ENCODE measurements at places on chromosomes 5 and 9. TPM values are rescaled to one million over a fixed set of nuclear protein-coding genes. Genes with fewer than 3 reads are reported as not detected.

- H3K36me3 ChIP-seq, result no peaks in the 10 kb centered on the region
- no peaks in the 10 kb centered on the region for H3K4me1 ChIP-seq
- H3K27me3 ChIP-seq, result no peaks in the 10 kb centered on the region
- no peak overlapping the region for H3K4me3 ChIP-seq
These were observed 27.1 kb upstream of the PTGER4 start for GRCh38 chr5:40652441-40653220.

GRCh38 chr9:129697656-129698253 lies 32.3 kb downstream of the PRRX2 start:
- H3K4me1 ChIP-seq, result peaks cover 54% of the 10 kb centered on the region
- peak overlapping the region; percentile 86 for H3K27ac ChIP-seq
- DNase-seq, result no peak
- no peaks in the 10 kb centered on the region for H3K27me3 ChIP-seq

GRCh38 chr5:71703941-71704340 lies 15.1 kb upstream of the CARTPT start:
- DNase-seq, result no peak
- no peaks in the 10 kb centered on the region for H3K36me3 ChIP-seq
- H3K4me1 ChIP-seq, result no peaks in the 10 kb centered on the region
- no peak overlapping the region for H3K27ac ChIP-seq

GRCh38 chr9:2419347-2419746 lies 202.2 kb upstream of the VLDLR start:
- H3K36me3 ChIP-seq, result no peaks in the 10 kb centered on the region
- H3K4me1 ChIP-seq, result no peaks in the 10 kb centered on the region
- no peak overlapping the region for H3K27ac ChIP-seq
- no peak overlapping the region for H3K4me3 ChIP-seq

DNA sequence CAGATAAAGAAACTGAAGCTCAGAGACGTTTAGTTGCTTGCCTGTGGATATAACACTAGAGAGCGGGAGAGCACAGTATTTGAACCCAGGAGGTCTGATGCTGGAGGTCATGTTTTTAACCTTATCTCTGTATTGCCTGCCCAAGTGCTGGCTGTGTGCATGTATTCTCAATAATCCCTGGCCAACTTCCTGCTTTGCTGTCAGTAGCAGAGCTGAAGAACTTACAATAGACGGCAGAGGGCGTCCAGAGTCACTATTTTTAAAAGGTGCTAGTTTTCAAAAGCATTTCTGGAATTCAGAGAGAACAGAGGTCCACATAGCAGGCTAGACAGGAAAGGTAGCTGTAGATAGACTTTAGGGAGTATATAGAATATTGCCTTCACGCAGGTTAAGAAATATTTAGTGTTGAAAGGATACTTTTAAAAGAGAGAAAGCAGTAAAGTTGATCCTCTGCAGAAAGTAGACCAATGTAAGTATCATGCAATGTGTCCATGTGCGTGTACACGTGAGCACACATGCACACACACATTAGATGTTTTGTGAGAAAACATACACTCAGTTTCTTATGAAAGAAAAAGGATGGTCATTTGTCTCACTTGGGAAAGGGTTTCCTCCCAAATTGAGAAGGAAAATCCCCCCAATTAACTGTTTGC lies 46.3 kb downstream of the PTCD2 start:
- no peak for DNase-seq
- H3K4me3 ChIP-seq, result no peak overlapping the region
- no peaks in the 10 kb centered on the region for H3K27me3 ChIP-seq
- H3K36me3 ChIP-seq, result no peaks in the 10 kb centered on the region

IL5 gene
- total RNA-seq, result not detected

GRCh38 chr9:4743131-4743875 lies 2.3 kb upstream of the AK3 start:
- no peak overlapping the region for H3K4me3 ChIP-seq
- no peaks in the 10 kb centered on the region for H3K36me3 ChIP-seq
- H3K4me1 ChIP-seq, result peaks cover 26% of the 10 kb centered on the region
- DNase-seq, result no peak
- H3K27me3 ChIP-seq, result no peaks in the 10 kb centered on the region

DNA sequence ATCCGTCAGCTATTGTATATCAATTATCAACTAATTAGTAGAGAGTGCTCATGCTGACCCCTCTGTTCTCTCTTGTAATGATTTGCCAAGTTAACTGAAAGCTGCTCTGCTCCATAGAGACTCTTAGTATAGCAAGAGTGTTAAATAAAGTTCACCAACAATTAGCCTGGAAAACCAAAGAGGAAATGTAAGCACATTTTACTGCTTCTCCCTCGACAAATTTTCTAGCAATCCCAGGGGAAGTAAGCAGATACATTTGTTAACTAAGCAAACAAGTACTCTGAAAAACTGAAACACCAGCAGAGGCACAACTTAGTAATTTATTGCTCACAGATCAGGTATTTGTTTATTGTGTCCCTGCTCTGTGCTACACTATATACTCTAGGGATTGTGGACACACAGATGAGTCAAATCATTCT lies 162.2 kb downstream of the GLIS3 start:
- H3K4me1 ChIP-seq, result peaks cover 10% of the 10 kb centered on the region
- H3K4me3 ChIP-seq, result no peak overlapping the region
- no peak for DNase-seq
- H3K36me3 ChIP-seq, result no peaks in the 10 kb centered on the region
- no peaks in the 10 kb centered on the region for H3K27me3 ChIP-seq

- no peak overlapping the region for H3K4me3 ChIP-seq
- no peak for DNase-seq
- H3K27me3 ChIP-seq, result no peaks in the 10 kb centered on the region
- H3K27ac ChIP-seq, result no peak overlapping the region
- no peaks in the 10 kb centered on the region for H3K4me1 ChIP-seq
These were observed 49.9 kb upstream of the IL13 start for GRCh38 chr5:132608107-132608506.

GRCh38 chr5:177005619-177006264 lies 837 bp downstream of the UIMC1 start:
- H3K4me1 ChIP-seq, result peaks cover 21% of the 10 kb centered on the region
- H3K36me3 ChIP-seq, result no peaks in the 10 kb centered on the region
- peak overlapping the region; percentile 83 for H3K27ac ChIP-seq
- no peak for DNase-seq

DNA sequence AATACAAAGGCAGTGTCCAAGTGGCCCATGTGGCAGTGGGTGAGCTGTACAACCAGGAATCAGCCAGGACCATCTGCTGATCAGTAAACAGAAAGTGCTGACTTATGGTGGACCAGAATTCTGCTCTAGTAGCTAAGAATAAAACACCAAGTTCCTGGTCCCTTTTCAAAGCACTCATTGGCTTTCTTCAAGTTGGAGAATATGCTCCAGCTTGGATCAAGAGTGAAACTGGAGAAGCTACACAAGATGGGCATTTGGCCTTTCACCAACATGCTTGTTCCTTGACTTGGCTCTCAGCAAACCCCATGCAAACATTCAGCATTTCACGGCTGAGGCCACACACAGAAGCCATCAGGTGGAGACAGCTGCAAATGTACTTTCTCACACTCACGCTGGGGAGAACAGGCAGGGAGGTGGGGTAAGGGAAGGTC lies 32.1 kb downstream of the MARCHF3 start:
- H3K27ac ChIP-seq, result no peak overlapping the region
- H3K27me3 ChIP-seq, result no peaks in the 10 kb centered on the region
- no peak overlapping the region for H3K4me3 ChIP-seq
- no peaks in the 10 kb centered on the region for H3K36me3 ChIP-seq

CFAP90 gene
- total RNA-seq, result 2.5 TPM

SMIM33 gene
- total RNA-seq, result not detected

- no peak for DNase-seq
- H3K4me1 ChIP-seq, result no peaks in the 10 kb centered on the region
- no peak overlapping the region for H3K27ac ChIP-seq
- H3K36me3 ChIP-seq, result no peaks in the 10 kb centered on the region
These were observed 362.7 kb downstream of the DMRTA1 start for GRCh38 chr9:22809371-22809770.

ORM1 gene
- not detected for total RNA-seq

DNA sequence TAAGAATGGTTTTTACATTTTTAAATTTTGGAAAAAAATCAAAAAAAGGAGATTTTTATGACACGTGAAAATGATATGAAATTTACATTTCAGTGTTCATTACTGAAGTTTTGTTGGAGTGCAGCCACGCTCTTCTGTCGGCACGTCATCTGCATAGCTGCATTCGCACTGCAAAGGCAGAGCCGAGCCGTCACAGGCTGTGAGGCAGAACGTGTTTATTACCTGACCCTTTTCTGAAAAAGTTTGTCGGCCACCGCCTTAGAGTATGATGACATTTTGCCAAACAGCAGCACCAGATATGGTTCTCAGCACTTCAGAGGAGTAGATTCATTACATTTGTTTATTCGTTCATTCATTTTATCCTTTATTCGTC lies 24.1 kb downstream of the HRH2 start:
- no peak for DNase-seq
- H3K4me3 ChIP-seq, result no peak overlapping the region
- H3K4me1 ChIP-seq, result no peaks in the 10 kb centered on the region
- H3K36me3 ChIP-seq, result no peaks in the 10 kb centered on the region
- H3K27me3 ChIP-seq, result no peaks in the 10 kb centered on the region
